Activated naive CD4-positive, alpha-beta T cell treated with Interleukin-2 at 50 U/mL for 16 hours (primary cell): ENCODE measurements at places on chromosomes 2 and 18.

DNA sequence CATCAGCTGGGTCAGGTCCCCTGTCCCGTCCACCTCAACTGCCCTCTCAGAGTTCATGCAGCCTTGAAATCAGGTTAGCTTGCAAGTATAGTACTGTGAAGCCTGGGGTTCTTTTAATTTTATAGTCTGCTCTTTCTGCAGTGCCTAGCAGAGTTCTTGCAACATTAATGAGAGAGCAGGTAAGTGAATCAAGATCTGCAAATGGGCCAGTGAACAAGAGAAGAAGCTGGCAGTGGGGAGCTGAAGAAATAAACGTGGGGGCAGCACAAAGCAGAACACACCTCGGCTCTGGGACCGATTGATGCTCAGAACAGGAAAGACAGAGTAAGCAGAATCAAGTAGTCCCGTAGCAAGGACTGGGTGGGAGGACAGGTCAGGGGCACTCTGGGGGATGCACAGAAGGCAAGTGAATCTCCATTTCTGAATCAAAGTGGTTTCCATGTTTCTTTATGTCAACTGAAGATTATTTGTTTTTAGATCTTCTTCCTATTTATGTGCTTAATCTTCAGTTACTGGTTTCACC lies 675.5 kb downstream of the RNF144A start:
- no peak for DNase-seq

GRCh38 chr18:47870605-47871004 lies 59.9 kb downstream of the SMAD2 start:
- DNase-seq = no peak

DNA sequence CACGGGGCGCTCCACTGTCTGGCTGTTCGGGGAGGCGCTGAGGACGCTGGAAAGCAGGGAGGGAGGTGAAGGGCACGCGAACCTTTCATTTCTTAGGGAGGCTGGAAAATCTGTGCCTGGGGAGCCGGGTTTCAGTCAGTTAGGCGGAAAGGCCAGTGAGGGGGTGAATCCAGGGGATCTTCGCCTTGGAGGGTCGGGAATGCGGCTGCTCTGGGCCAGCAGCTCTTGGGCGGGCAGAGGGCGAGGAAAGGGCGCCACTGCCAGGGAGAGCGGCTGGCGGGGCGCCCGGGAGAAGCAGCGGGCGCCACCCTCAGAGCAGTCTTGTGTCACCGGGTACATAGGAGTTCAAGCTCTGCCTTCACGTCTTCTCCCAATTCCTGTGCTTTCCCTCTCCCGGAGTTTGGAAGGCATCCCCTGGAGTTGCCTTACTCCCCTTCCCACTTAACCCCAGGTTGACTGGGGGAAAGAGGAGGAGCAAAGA lies 1.4 kb downstream of the CCDC85A start:
- DNase-seq = no peak

- no peak for DNase-seq
Measured at GRCh38 chr18:34867520-34867919, 157.4 kb downstream of the DTNA start.

DNA sequence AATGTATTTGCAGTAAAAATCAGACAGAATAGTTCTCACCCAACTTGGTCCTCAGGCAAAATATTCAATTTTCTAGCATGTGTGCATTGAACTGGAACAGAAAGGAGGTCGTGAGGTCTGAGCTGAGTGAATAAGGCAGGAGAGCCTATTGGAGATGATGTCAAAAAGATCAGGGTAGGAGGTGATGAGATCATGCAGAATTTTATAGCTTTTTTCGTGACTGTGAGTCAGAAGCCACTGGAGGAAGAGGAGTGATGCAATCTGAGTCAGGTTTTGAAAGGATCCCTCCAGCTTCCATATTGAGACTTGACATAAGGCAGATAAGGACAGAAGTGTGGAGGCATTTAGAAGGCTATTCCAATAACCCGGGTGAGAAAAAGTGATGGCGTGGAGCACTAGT lies 299.5 kb upstream of the SOX11 start:
- no peak for DNase-seq

DNA sequence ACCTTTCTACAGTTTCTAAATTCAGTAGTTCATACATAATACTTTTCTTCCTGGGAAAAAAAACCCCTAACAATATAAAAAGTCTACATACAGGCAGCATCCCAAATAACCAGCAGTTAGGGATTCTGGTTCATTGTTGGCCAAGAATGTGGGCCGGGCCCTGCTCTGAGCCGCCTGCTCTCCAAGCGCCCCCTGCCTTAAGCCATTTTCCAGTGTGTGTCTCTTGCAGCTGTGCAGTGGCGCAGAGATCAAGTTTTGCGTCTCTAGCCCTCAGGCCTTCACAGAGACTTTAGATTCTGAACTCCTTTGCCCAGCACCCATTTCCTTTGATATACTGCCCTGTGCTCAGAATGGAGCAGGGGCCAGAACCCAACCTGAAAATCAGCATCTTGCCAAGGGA lies 32.9 kb downstream of the RMC1 start:
- DNase-seq = no peak

DNA sequence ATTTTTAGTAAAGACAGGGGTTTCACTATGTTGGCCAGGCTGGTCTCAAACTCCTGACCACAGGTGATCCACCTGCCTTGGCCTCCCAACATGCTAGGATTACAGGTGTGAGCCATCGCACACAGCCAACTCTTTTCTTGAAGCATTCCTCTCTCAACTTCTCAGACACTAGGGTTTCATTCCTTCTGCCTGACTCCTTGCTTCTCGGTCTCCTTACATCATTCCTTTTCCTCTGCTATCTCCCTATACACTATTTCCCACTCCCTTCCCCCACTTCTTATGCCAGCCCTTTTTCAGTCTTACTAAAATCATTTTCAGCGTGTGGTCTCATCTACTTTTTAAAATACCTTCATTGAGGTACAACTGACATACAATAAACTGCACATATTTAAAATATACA lies 6.1 kb downstream of the SOS1 start:
- no peak for DNase-seq

DNA sequence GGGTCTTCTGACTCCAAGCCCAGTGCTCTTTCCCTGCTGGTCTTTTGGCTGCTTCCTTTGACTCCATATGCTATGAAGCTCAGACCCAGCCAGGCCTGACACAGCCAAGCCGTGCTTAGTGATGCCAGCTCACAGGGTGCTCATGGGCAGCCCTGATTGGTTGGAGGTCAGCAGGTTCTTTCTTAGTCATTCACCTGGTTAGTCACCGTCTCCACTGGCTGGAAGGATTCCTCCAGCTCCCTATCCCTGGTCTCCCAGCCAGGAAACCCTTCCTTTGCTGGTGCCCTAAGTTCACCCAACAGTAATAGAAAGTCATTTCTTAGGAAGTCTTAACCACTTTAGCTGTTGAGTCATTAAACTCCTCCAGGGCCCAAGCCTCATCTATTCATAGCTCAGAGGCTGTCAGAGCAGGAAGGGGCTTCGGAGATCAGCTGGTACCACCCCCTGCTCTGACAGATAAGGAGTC lies 3.9 kb downstream of the KCNK3 start:
- DNase-seq = no peak

GRCh38 chr2:98489486-98489885 lies 44.8 kb downstream of the INPP4A start:
- no peak for DNase-seq

GRCh38 chr18:23498877-23499276 lies 4.4 kb upstream of the RMC1 start:
- DNase-seq = peak; percentile 71

DNA sequence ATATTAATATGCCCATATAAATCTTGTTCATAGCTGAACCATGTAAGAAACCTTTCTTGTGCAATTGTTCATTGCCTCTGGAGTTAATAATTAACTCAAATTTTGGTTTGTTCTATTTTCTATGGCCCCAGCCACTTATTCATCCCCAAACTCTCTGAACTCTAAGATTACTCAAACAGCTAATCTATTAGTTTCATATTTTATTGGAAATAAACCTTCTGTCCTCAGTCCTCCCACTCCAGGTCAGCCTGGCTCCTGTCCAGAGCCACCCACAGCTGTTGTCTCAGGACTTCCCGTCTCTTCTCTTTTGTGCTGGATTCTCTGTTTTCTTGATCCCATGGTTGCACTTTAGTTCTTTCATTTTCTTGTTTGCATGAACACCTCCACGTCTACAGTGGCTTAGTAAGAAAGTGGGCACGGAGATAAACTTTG lies 4.4 kb upstream of the RNF103 start:
- DNase-seq = no peak

DNA sequence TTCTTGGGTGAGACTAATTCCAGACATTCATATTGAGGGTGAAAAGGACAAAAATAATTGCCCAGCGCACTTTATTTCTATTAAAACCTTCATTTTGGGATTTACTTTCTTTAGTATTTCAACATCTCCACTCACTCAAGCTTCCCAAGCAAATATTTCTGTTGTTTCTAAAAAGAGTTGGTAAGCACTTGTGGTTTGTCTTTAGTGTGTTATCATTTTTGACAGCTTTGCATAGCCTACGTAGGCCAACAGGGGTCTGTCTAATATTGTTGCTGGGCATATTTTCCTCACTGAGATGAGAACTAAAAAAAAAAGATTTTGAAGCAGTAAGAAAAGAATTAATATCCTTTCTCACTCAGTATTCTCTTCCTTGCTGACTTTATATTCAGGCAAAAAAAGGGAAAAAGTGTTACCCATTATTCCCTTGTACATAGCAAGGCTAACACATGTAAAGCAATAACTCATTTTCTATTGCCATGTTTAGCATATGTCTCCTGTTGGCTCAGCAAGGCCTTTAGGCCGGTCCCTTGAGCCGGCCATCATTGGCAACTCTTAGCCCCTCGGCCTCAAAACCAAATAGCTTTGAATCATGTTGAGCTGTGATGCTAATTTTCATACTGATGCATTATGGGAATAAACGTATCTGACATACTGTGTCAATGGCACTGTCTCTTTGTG lies 494.2 kb downstream of the ARHGAP15 start:
- no peak for DNase-seq

GRCh38 chr18:76967721-76968472 lies 145.5 kb downstream of the ZNF236 start:
- no peak for DNase-seq

DNA sequence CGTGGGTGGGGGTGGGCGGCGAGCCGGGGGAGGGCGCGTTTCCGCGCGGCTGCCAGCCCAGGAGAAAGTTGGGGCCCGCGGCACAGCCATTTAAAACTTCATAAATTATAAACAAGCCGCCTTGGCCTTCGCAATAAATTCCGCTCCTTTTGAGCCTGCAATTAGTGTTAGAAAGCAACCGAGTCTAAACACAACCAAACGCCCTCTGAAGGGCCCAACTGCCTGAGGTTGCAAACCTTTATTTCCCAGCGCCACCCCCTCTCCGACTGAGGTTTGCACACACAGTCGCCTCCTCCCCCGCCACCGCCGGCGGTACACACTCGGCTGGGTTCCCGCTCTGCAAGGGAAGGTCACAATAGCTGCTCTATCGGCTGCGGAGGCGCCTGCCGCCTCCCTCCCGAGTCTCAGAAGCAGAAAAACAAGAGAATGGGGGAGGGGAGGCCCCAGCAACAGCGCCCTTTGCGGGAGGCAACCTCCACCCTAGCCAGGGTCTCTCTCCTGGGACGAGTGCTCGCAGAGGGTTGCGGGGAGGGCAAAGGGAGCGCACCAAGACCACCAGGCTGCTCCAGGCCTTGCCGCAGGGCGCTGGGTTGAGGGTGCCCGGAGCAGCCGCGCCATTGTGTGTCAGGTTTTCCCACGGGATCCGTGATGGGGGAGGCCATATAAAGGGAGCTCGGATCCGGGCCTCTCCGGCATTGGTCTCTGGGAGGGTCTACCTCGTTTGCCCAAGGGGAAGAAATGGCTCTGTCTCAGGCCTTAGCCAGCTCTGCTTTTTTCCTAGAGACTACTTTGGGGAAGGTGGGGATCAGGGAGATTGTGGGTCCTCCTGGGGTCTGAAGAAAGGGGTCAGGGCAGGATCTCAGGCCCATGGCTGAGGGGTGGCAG lies 13.4 kb upstream of the HOXD1 start:
- DNase-seq = no peak
